Stimulated activated CD4-positive, alpha-beta T cell treated with anti-CD3 and anti-CD28 coated beads, Interleukin-12 subunit alpha, Interleukin-12 subunit beta, amount 100 ng/mL, for 48 hours (primary cell): ENCODE measurements at places on chromosomes 12 and 14.
A peak's percentile ranks its signal among the peaks of the same experiment; 100 is the strongest.

- no peak for DNase-seq
These were observed 61.7 kb upstream of the ST8SIA1 start for GRCh38 chr12:22396253-22396652.

GRCh38 chr12:46948936-46949545 lies 123.2 kb upstream of the SLC38A4 start:
- DNase-seq, result no peak

- no peak for DNase-seq
These were observed 394.9 kb downstream of the BCL11B start for GRCh38 chr14:98877065-98877464.

DNA sequence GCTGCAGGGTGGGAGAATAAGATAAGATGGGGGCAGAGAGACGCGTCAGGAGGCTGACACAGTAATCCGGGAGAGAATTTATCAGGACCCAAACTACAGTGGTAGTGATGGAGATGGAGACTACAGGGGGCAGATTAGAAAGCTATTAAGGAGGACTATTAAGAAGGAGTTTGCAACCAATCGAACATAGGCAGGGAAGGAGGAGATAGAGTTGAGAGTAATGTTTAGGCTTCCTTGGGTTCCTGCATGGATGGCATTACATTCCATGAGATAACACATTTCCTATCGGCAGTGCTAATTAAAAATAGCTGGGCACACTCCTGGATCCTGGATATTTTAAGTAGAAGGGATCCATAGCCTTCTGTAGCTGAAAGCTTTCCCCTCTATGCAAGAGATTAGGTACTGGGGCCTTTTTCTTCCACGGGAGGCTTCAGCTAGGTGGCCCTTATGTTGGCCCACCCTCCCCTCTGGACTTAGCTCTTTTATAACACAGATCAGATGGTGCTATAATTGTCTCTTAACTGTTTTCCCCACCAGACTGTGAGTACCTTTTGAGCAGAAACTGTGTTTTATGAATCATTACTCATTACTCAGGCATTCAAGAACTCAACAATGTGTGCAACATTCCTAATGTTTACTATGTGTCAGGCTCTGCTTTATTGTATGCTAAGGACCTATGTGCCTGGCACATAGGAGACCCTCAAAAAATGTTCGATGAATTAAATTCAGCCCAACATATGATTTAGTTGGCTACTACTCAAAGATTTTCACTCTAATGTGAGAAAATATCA lies 113.0 kb downstream of the RMST start:
- DNase-seq, result no peak

DNA sequence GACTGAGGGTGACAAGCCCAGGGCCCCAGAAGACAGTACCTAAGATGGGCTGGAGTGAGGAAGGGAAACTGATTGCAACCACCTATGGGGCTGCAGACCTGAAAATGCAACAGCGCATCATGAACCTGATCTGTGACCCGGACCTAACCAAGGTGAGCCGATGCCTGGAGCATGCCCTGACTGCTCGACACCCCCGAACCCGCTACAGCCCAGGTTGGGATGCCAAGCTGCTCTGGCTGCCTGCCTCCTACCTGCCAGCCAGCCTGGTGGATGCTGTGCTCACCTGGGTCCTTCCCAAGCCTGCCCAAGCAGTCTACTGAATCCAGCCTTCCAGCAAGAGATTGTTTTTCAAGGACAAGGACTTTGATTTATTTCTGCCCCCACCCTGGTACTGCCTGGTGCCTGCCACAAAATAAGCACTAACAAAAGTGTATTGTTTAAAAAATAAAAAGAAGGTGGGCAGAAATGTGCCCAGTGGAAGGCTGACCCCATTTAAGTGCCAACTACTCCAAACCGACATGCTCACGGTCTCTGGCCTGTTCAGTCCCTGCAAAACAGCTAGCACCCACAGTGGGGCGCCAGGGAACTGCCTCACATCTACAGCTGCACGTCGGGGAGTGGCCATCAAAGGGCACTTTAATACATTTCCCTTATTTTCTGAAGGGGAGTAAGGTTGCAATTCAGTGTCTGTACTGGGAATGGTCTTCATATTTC lies 4.2 kb downstream of the RDH5 start:
- DNase-seq, result no peak

GRCh38 chr12:31238764-31239387 lies 87.1 kb downstream of the SINHCAF start:
- DNase-seq, result peak; percentile 49

- DNase-seq, result no peak
These were observed 54.5 kb downstream of the C12orf75 start for GRCh38 chr12:105384916-105385535.
